Peyer's patch (tissue), 4 donors: ENCODE measurements at places on chromosomes 12 and 14. TPM values are rescaled to one million over a fixed set of nuclear protein-coding genes. Genes with fewer than 3 reads are reported as not detected.

The SAV1 gene
- total RNA-seq: 23.9 TPM

- H3K4me3 ChIP-seq: no peak overlapping the region
- H3K36me3 ChIP-seq: no peaks in the 10 kb centered on the region
- H3K4me1 ChIP-seq: no peaks in the 10 kb centered on the region
- H3K27ac ChIP-seq: no peak overlapping the region
Measured at GRCh38 chr14:55904086-55904485, 214.1 kb upstream of the PELI2 start.

DNA sequence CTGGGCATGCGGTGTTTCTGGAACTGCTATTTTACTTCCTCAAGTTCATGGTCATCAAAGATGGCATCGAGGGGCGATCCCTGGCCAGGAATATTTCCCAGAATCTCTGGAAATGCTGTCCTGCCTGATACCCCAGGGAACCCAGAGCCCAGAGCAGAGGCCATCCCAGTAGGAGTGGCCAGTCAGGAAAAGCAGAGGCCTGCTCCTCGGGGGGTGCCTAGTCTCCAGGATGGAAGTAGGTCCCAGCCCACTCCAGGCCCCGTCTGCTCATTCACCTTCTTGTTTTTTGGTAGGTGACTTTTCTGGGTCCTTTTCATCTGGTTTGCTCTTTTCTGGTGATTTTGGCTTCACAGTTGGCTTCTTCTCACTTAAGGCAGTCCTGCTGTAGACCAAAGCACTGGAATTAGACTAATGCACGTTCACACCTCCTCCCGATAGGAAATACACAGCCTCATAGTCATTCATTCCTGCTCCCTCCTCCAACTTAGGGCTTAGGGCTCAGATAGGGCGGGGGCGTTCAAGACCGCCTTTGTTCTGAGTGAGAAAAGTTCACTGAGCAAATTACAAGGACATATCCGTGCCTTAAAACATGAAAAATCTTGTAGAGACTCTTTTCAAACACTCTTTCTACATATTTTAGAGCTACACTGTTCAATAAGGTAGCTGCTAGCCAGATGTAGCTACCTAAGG is 51.1 kb downstream of the TRAFD1 start:
- H3K27ac ChIP-seq: no peak overlapping the region
- H3K4me1 ChIP-seq: no peaks in the 10 kb centered on the region

- no peak for DNase-seq
- H3K36me3 ChIP-seq: no peaks in the 10 kb centered on the region
- no peak overlapping the region for H3K4me3 ChIP-seq
- no peak overlapping the region for H3K27ac ChIP-seq
Measured at GRCh38 chr12:108649126-108649525, 15.4 kb upstream of the SELPLG start.

DNA sequence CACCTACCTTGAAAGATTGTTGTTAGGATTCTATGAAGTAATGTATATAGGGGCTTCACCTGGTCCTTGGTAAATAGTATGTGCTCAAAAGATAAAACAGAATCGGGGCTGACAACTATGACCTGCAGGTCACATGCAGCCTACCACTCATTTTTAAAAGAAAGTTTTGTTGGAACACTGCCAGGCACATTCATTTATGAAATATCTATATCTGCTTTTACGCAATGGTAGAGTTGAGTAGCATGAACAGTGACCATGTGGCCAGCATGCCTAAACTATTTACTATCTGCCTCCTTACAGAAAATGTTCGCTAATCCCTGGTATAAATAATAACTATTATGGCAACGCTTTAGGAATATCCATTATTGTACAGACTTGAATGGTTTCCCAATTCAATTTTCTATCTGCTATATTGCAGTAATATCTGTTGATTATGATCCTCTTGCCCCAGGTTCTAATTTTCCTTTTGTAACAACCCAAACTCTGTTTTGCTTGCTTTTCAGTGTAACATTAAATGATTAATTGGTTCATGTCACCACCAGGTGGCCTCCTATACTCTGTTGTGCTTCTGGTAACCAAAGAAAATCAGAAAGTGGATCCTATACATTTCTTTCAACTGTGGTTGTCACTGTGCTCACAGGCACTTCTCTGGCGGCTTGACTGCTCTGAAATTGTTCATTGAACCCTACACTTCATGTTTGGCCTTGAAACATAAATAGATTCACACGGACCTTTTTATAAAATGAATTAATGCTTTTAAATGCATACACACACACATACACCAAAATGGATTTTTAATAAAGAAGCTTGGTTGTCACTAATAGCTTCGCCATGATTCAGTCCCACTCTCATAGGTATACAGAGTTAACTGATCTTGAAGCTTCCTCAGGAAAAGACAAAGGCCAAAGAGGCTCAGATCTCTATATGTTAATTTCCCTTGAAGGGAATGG is 227.7 kb upstream of the NPAS3 start:
- no peaks in the 10 kb centered on the region for H3K27me3 ChIP-seq
- no peak overlapping the region for H3K4me3 ChIP-seq
- no peaks in the 10 kb centered on the region for H3K36me3 ChIP-seq
- H3K4me1 ChIP-seq: no peaks in the 10 kb centered on the region

- H3K4me1 ChIP-seq: no peaks in the 10 kb centered on the region
- H3K36me3 ChIP-seq: no peaks in the 10 kb centered on the region
- H3K27ac ChIP-seq: no peak overlapping the region
Measured at GRCh38 chr12:119949594-119949993, 39.4 kb upstream of the BICDL1 start.

- no peaks in the 10 kb centered on the region for H3K4me1 ChIP-seq
- H3K36me3 ChIP-seq: no peaks in the 10 kb centered on the region
- H3K4me3 ChIP-seq: no peak overlapping the region
Measured at GRCh38 chr12:63005382-63005781, 70.4 kb upstream of the PPM1H start.

GRCh38 chr12:80086025-80086424 is 13.3 kb upstream of the OTOGL start:
- H3K4me1 ChIP-seq: no peaks in the 10 kb centered on the region
- H3K27ac ChIP-seq: no peak overlapping the region
- H3K4me3 ChIP-seq: no peak overlapping the region
- H3K36me3 ChIP-seq: no peaks in the 10 kb centered on the region
- no peak for DNase-seq

The WNT5B gene
- 0.94 TPM for total RNA-seq
